Stimulated activated CD4-positive, alpha-beta T cell treated with anti-CD3 and anti-CD28 coated beads, Interleukin-1b, Interleukin-23, amount 100 ng/mL, for 4 hours (primary cell): ENCODE measurements at places on chromosomes 5 and 9.

DNA sequence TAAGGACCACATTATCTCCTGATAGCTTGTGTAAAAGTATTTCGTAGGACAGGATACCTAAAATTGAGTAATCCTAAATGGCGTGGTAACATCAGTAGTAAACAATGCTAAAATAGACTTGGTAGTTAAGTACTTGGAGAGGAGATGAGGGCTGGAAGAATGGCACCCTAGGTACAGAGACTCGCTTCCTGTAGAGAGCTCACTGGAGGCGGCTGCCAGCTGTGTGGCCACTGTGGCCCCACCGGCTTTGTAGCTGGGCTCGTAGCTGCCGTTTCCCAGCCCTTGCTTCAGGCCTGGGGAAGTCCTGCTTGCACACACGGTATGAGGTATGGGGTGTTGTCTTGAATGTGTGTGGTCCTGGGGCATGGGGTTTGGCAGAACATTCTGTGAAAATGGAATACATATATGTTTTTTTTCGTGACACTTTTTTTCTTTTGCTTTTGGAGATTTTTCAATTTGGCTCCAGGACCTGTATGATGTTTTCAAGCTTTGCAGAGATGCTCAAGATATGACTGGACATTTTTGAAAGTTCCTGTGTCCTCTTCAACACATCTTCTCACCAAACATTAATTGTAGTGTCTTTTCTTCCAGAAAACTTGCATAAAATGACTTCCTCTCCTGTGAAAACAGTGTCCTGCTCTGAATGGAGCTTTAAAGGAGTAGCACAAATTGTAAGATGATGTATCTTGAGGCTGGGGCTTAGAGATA is 58.0 kb downstream of the RCL1 start:
- no peak for DNase-seq

- no peak for DNase-seq
Measured at GRCh38 chr9:122580360-122580759, 2.8 kb downstream of the OR1L8 start.

DNA sequence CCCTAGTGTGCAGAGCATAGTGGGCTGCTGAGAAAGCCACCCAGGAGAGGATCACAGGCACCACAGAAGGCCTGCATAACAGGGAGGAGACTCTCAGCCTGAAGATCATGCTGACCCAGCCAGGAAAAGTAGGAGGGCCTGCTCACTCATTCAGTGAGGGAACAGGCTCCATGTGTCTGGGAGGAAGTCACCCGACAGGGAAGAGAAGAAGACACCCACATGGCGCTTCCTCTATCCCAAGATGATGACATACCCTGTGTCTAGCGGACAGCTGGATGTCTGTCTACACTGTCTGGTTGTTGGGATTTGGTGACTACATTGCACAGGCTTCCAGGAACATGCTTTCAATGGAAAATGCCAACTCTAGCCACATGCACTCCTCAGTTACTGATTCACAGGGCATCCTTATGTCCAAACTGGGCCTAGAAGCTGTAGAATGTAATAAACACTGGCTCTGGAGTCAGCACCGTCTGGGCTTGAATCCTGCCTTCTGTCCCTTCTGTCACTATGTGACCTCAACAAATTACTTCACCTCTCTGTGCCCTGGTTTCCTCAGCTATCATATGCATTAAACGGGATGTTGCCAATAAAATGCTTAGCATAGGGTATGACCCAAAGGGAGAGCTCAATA is 47.6 kb downstream of the KLHL3 start:
- DNase-seq, result no peak

GRCh38 chr9:136044207-136044970 is 50.7 kb downstream of the NACC2 start:
- DNase-seq, result no peak

DNA sequence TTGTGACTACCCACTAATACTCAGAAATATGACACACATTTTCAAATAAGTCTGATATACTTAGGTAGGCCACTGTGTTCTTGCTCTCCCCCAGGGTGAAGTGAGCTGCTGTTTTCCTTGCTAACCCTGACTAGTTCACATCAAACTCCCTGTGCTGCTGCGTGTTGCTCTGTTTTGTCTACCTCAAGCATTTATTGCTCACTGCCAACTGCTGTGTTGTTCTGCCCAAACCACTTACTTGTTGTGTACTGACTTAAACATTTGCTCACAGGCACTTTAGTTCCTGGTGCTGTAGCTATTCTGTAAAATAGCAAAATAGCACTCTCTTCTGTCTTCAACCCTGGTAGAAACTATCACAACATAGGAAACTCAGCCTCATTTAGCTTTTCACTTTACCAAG is 255.7 kb downstream of the HCN1 start:
- DNase-seq, result no peak

DNA sequence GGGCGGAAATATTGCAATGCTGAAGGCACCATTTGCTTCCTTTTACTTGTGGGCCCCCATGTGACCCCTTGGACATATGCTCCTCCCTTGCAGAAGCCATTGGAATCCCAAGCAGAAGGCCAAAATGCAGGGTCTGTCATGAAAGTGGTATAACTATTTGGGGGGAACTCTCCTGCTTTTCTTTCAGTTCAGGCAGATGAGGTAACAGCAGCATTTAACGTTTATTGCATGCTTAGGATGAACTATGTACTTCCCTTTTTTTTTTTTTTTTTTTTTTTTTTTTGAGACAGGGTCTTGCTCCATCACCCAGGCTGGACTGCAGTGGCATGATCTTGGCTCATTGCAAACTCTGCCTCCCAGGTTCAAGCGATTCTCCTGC is 7.8 kb downstream of the FOXI1 start:
- no peak for DNase-seq
